ENCODE measurements at places on chromosomes 2 and 18. TPM values are rescaled to one million over a fixed set of nuclear protein-coding genes. Genes with fewer than 3 reads are reported as not detected.
A peak's percentile ranks its signal among the peaks of the same experiment; 100 is the strongest.

DNA sequence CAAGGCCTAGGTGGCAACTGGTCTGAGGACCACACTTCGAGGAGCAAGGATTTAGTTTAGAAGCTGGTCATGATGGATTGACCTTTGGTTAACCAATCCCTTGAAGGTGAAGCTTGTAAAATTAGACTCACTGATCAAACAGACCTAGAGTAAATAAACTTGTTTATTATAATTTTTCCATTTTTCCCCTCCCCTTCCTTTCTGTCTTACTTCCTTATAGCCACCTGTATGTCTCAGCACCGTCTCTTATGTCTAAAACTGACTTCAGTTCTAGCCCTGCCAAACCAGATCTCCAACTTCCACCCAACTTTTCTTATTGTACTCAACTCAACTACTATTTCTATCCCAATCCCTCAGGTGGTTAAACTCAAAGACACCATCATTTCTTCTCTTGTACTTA, 92.8 kb upstream of the THOC1 start:
- no peak for DNase-seq

GRCh38 chr2:121239969-121240368, 45.0 kb downstream of the TFCP2L1 start:
- no peak for DNase-seq

GRCh38 chr2:240326246-240326645, 109.2 kb upstream of the GPC1 start:
- DNase-seq, result peak; percentile 44

CYP26B1 gene
- total RNA-seq, result under 0.01 TPM

- peak; percentile 21 for DNase-seq
Measured at GRCh38 chr18:11310476-11311086, 161.2 kb upstream of the PIEZO2 start.

OTOS gene
- not detected for total RNA-seq

DNA sequence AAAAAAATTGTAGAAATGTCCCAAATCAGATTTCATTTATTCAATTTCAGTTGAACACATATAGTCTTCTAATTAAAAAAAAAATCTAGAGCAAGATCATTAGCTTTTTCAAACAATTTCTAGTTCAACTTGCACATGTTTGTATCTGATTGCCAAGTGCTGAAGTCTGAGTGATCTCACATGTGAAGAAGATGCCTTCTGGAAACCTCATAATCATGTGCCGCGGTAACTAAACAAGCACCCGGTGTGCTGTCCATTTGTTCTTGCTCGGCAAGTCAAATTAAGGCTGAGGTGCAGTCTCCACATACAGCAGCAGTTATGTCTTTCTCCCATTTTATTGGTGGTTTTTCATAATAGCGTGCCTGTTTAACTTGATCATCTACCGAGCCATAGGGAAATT, 18.7 kb downstream of the CABLES1 start:
- DNase-seq, result no peak

GRCh38 chr2:238906936-238907716, 59.2 kb downstream of the TWIST2 start:
- no peak for DNase-seq
